ENCODE measurements at places on chromosomes 16 and 17.

- no peak for DNase-seq
Measured at GRCh38 chr16:87698241-87698640, 67.5 kb downstream of the KLHDC4 start.

- no peak for DNase-seq
Measured at GRCh38 chr17:75512926-75513640, 2.3 kb downstream of the CASKIN2 start.

- no peak for DNase-seq
Measured at GRCh38 chr17:51721730-51722129, 436.8 kb downstream of the CA10 start.

GRCh38 chr17:39252788-39253460 lies 27.2 kb upstream of the STAC2 start:
- no peak for DNase-seq

GRCh38 chr17:563616-564015 lies 151.0 kb downstream of the VPS53 start:
- no peak for DNase-seq

DNA sequence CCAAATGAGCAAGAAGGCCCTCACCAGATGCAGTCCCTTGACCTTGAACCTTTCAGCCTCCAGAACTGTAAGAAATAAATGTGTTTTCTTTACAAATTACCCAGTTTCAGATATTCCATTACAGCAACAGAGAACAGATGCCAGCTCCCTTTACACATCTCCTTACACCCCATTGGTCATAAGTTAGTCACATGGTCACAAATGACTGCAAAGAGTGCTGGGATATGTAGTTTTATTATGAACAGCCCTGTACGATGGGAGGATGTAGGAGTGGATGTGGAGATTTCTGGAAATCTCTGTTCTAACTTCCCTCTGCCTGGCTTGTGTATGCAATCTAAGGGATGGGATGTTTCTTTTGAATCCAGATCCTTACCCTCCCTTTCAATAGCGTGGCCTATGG lies 13.3 kb upstream of the RPL38 start:
- DNase-seq: no peak

- DNase-seq: no peak
Measured at GRCh38 chr17:28675490-28675889, 13.5 kb downstream of the SUPT6H start.

DNA sequence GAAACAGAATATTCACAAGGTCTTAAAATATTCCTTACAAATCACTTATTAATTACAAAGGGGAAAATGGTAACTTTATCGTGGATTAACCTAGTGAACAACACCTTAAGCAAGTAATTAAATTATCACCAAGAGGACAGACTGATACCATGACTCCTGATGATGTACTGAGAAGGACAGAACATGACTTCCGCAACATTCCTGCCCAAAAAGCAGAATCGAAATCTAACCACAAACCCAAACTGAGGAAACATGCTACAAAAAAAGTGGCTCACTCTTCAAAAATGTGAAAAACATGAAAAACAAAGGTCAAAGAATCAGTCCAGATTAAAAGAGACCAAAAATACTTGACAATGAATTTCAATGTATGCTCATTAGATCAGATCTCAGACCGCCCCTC lies 151.5 kb downstream of the AATF start:
- no peak for DNase-seq

GRCh38 chr16:16030449-16030848 lies 81.0 kb downstream of the ABCC1 start:
- no peak for DNase-seq

DNA sequence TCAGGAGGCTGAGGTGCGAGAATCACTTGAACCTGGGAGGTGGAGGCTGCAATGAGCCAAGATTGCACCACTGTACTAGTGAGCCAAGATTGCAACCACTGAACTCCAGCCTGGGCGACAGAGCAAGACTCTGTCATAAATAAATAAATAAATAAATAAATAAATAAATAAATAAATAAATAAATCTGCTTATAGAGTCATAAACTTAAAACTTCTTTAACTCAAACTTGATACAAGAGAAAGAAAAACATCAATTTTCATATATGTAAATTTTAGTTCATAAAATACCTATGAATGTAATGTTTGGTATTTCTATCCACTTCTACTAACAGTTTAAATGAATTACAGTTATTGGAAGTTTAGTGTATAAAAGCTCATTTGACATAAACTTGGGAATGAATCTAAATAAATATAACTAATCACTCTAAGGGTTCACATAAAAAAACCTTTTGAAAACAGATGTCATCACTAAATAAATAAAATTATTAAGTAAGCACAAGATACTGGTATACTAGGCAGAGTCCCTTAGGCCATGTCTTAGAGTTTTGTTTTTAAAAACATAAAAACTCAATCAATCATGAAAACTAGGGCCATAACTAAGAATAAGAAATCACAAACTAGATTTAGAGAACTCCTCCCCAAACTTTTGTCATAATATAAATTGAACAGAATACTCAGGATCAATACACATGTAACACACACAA lies 54.1 kb downstream of the SMURF2 start:
- DNase-seq: no peak

- DNase-seq: peak; percentile 56
Measured at GRCh38 chr17:11644265-11645212, 46.3 kb downstream of the DNAH9 start.

GRCh38 chr16:87955302-87956097 lies 4.3 kb downstream of the BANP start:
- DNase-seq: peak; percentile 30

- no peak for DNase-seq
Measured at GRCh38 chr17:41806685-41807445, 4.9 kb downstream of the P3H4 start.

- DNase-seq: no peak
Measured at GRCh38 chr16:7211781-7212180, 120.9 kb upstream of the RBFOX1 start.

DNA sequence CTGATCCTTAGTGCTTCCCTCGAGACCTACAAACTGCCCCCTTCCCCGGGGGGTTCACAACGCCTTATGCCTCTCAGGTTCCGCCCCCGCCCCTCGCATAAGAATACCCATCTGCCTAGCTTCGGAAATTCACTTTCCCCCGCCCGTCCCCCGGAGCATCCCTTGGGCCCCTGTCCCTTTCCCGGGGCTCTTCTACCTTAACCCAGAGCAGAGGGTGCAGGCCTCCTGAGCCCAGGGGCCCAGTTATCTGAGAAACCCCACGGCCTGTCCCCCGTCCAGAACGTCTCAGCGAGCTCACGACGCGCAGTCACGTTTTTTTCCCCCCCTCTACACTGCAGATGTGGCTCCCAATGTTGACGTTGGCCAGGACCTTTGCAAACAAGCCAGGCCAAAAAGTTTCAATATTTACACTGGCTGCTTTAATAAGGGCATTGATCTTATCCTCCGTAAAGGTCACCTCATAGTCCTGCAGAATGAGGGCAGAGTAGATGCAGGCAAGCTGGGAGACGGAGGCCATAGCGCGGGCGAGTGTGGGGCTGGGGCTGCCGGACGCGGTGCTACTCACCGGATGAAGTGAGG lies 1.4 kb upstream of the NBR1 start:
- DNase-seq: peak; percentile 38

DNA sequence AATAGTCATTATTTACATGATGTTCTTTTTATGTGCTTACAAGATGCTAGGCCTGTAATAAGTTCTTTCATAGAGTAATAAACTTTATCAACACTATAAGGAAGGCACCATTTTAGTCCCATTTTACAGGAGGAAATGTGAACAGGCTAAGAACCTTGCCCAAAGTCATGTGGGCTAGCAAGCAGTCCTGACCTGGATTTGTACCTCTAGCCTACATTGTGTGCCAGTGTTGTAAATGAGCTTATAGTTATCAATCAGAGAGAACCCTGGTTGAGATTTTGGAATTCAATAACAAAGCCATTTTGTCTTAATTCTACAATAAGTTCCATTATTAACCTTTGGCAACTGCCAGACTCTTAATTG lies 6.7 kb upstream of the TBKBP1 start:
- DNase-seq: no peak

Measured in activated CD4-positive, alpha-beta T cell treated with anti-CD3 and anti-CD28 coated beads for 48 hours (primary cell).